H1 (cell line): ENCODE measurements at places on chromosomes 4 and X. TPM values are rescaled to one million over a fixed set of nuclear protein-coding genes. Genes with fewer than 3 reads are reported as not detected.

The SLC16A2 gene
- polyA plus RNA-seq, result 28.3 and 32.2 TPM in 2 replicates

The TLR3 gene
- 0.72 and 1.00 TPM in 2 replicates for polyA plus RNA-seq

The RAB41 gene
- polyA plus RNA-seq, result not detected in 2 replicates

The F9 gene
- polyA plus RNA-seq, result not detected in 2 replicates

The DCAF8L2 gene
- not detected in 2 replicates for polyA plus RNA-seq

The AFM gene
- polyA plus RNA-seq, result not detected in 2 replicates

The HAUS7 gene
- 45.4 and 56.9 TPM in 2 replicates for polyA plus RNA-seq
